Stimulated activated CD4-positive, alpha-beta T cell treated with anti-CD3 and anti-CD28 coated beads, Interleukin-4, amount 100 ng/mL, for 4 hours (primary cell): ENCODE measurements at places on chromosomes 5 and 9.

DNA sequence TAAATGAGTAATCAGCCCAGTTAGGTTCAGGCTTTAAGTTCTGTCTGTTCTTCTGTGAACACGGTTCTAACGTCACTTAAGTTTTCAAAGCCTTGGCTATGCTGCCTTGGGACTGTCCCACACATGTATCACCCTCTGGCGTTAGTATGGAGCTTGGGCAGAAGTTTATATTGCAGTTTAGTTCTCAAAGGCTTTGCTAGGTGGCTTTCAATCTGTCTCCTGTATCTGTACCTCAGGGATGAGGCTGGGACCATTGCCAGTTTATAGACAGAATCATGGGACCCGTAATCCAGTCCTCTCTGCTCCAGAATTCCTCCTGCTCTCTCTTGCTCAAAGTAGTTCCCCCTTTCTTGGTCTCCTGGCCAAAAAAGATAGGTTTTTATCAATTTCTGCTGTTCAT lies 12.1 kb downstream of the C9orf40 start:
- DNase-seq, result no peak

DNA sequence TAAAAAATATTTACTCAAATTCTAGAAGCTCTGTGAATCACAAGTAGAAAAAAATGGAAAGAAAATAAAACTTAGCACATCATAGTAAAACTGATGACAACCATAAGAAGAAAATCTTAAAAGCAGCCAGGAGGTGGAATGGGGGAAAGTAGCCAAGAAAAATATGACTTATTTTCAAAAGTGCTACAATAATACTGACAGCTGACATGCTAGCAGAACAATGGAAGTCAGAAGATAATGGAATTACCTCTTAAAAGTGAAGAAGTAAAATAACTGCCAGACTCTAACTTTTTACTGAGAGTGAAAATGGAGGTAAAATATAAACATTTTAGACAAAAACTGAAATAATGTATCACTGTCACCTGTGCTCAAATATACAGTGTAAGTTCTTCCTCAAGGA lies 532.2 kb upstream of the SGCD start:
- no peak for DNase-seq

DNA sequence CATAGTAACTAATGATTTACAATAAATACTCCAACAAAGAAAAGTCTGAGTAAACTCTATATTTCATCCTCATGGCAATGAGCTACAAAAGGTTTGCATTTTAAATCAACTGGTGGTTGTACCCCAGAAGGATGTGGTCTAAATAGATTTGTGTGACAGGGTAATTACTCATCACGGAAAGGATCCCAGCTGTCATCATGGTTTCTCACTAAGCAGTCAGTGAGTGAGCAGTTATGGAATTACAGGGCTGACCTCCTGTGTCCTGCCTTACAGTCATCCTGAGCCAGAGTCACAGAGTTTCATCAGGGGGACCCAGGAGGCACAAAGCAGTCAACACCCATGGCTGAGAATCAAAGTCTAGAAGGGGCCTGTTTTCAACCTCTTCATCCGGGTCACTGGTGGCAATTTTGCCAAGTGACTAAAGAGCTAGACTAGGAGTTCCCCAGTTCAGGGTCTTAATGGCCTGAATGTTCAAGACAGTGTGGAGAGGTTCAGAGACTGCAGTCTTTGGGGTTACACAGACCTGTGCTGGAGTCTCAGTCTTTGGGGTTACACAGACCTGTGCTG lies 210.7 kb upstream of the SLC24A2 start:
- peak; percentile 49 for DNase-seq

DNA sequence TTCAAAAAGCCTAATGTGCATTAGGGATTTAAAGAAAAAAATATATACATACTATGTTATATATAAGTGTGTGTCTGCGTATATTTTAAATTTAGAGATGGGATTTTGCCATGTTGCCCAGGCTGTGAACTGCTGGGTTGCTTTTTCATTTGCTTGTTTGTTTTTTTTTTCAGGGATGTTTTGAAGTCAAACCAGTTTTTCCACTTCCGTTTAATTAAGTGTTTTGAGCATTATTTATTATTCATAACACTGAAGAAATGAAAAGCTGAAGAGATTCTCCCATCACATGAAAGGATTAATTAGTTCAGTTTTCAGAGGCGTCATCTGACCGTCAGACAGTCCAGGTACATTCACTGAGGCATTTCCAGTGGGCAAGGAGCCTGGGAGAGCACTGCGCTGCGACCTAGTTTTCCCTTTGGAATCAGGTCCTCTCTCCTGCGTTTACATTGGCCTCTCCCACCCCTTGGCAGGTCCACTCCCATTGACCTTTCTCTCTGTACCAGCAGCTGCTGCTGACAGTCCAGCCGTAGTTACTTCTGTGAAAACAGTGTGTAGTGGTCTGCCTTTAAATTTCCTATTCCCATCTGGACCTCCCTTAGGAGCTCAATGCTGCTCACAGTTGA lies 26.0 kb downstream of the ARRDC3 start:
- no peak for DNase-seq

- no peak for DNase-seq
Observed at GRCh38 chr5:156685481-156685880, 164.6 kb upstream of the PPP1R2B start.
